ENCODE measurements at places on chromosomes 1 and 21. TPM values are rescaled to one million over a fixed set of nuclear protein-coding genes. Genes with fewer than 3 reads are reported as not detected.

- DNase-seq = no peak
Observed at GRCh38 chr1:32888134-32888533, 1.8 kb downstream of the HPCA start.

The SPATA46 gene
- total RNA-seq = not detected

- DNase-seq = no peak
Observed at GRCh38 chr1:198491028-198491427, 49.5 kb downstream of the ATP6V1G3 start.

DNA sequence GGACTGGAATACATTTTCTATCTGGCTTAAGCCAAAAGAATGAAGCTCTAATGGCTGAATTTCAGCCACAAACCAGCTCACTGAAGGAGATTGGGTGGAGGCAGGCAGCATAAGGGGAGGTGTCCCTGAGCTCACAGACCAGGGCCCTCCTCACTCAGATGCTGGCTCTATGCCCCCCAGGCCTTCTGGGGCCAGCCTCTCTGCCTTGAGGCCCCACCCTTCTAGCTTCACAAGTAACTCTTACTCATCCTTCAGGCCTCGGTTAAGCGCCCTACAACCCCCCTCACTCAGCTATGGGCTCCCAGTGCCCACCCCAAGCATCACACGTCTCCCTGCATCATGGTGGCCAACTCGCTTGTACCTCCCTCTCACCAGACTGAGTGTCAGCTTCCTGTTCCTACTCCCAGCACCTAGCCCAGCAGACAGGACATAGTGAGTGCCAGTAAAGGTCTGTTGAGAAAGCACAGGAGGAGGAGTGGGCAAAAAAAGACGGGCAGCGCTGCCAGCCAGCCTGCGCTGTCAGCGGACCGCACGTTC is 40.8 kb upstream of the GPR157 start:
- peak; percentile 29 for DNase-seq

DNA sequence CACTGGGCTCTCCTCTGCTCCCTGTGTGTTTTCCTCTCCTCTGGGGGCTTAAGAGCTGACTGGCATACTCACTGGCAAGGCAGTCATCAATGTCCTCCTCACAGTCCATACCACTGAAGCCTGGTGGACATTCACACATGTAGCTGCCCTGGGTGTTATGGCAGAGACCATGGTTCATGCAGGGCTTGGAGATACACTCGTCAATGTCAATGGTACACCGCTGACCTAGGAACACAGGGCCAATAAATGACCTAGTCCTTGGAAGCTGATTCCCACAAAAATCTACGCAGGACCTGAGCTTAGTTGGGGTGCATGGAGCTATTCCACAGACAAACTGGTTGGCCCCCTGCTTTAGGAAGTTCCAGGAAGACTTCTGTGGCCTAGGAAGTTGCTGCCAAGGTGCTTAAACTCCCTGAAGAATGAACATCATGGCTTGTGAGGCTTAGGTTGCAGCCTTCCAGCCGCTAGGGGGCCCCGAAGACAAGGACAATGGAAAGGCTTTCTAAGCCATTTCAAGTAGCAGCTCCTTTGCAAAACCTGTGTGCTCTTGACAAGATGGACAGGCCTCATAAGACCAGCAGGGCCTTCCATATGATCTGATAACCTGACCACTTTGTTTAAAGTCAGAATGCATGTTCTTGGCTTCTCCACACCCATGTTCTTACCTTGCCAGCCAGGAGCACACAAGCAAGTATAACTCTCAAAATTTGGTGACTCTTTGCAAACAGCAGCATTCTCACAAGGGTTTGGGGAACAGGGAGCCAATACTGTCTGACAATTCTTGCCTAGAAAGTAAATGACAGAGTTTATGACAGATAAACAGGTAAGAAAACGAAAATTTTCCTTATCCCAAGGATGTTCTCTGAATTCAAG is 52.3 kb upstream of the ADAM30 start:
- peak; percentile 64 for DNase-seq

The LRRC40 gene
- total RNA-seq = 15.7 TPM
